ENCODE measurements at places on chromosomes 7 and 10. TPM values are rescaled to one million over a fixed set of nuclear protein-coding genes. Genes with fewer than 3 reads are reported as not detected.

Gene CLDN4
- total RNA-seq: 58.2 TPM

Gene TLX1
- total RNA-seq: not detected

Gene DENND2A
- 14.9 TPM for total RNA-seq

Gene CH25H
- total RNA-seq: 0.25 TPM

Gene SRRM3
- 0.50 TPM for total RNA-seq

Gene MMRN2
- 14.9 TPM for total RNA-seq

Gene MMD2
- not detected for total RNA-seq

Gene CYP17A1
- not detected for total RNA-seq

Gene ZEB1
- total RNA-seq: 252 TPM

Gene AIFM2
- total RNA-seq: 6.9 TPM

Gene TUBB8
- total RNA-seq: not detected

Gene LIPJ
- not detected for total RNA-seq

Gene CYP2C8
- total RNA-seq: not detected
